ENCODE measurements at places on chromosomes 6 and 20.

DNA sequence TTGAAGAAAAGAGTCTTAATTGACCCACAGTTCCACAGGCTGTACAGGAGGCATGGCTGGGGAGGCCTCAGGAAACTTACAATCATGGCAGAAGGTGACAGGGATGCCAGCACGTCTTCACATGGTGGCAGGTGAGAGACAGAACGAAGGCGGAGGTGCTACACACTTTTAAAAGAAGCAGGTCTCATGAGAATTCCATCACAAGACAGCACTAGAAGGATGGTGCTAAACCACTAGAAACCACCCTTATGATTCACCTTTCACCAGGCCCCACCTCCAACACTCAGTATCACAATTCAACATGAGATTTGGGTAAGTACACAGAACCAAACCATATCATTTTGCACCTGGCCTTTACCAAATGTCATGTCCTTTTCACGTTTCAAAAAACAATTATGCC lies 20.9 kb downstream of the TAGAP start:
- peak; percentile 49 for DNase-seq

DNA sequence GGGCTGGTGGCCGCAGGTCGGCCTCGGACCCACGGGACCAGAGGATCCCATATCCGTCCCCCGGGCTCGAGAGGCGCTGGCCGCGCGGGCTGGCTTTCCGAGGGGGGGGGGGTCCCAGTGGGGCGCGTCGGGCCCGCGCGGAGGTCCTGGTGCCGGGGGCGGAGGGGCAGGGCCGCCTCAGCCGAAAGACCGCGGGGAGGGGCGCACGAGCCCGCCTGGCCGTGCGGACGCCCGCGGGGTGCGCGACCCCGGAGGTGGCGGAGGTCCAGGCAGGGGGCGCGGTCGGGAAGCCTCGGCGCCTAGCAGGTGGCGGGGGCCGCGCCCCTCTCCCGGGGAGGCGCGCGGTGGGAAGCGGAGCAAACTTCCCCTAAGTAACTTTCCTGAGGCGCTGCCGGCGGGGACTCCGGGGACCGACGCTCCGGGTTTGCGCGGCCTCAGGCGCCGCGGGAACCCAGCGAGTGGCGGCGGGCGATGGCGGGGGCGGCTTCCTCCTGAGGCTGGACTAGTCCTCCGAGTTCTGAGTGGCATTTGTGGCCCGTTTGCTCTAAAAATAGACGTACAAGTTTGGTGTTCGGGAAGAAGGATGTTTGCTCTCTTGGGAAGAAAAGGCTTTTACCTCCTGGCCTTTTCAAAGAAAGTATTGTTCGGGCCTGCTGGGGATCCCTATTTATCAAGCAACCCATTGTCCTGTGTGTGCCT lies 26.5 kb upstream of the BTBD3 start:
- peak; percentile 3 for DNase-seq

- no peak for DNase-seq
Observed at GRCh38 chr20:42559665-42560064, 630.0 kb downstream of the PTPRT start.

DNA sequence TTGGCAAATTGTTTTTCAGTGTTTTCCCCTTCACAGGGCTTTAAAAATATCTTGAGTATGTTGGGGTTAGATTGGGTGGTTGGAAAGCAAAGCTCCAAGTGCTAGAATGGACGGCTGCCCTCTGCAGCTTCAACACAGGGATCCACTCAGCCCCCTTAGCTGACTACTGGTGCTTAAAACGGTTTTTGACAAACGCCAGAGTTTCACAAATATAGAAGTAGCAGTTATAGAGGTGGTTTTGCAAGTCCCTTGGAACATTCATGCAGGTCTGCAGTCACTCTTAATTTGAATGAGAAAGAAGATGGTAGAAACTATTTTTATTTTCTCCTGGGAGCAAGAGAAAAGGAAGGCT lies 175.9 kb downstream of the ARID1B start:
- no peak for DNase-seq

- DNase-seq = peak; percentile 49
Observed at GRCh38 chr20:5569021-5569420, 181.2 kb upstream of the SHLD1 start.

GRCh38 chr20:24778585-24779031 lies 170.5 kb upstream of the CST7 start:
- no peak for DNase-seq

DNA sequence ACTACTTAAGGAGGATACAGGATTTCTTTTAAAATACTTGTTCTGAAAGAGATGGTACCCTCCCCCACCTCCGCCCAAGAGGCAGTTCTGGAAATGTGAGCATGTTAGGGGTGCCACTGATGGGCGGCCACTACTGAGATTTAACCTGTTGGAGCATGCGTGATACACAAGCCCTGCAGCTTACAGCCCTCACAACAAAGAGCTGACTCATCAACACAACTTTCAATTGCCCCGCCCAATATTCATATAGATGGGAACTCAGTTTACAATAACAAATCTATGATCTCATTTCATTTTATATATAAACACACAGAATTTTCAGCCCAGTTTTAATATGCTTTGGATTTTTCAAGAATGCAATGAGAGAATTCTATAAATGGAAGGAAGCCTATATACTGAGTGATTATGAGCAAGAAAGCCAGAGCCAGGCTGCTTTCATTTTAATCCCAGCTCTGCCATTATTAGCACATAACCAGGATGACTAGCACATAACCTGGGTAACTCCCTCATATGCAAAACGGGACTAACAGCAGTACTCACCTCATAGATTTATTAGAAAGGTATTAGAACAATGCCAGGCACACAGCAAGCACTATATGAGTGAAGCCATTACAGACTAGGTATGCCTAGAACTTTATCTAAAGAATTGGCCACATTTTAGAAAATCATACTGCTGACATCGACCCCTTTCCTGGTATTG lies 45.6 kb upstream of the IPCEF1 start:
- no peak for DNase-seq

DNA sequence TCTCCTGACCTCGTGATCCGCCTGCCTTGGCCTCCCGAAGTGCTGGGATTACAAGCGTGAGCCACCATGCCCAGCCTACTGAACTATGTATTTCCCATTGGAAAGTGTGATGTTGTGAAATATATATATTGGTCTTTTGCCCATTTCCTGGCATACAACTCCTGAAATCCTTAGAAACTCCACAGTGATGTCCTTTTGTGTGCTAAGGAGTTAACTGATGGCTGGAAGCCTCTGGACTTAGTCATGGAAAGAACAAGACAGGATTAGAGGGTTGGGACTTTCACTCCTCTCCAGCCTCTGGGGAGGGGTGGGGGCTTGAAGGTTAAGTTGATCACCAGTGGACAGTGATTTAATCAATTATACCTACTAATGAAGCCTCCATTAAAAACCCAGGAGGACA lies 7.1 kb downstream of the PANK2 start:
- DNase-seq = no peak

DNA sequence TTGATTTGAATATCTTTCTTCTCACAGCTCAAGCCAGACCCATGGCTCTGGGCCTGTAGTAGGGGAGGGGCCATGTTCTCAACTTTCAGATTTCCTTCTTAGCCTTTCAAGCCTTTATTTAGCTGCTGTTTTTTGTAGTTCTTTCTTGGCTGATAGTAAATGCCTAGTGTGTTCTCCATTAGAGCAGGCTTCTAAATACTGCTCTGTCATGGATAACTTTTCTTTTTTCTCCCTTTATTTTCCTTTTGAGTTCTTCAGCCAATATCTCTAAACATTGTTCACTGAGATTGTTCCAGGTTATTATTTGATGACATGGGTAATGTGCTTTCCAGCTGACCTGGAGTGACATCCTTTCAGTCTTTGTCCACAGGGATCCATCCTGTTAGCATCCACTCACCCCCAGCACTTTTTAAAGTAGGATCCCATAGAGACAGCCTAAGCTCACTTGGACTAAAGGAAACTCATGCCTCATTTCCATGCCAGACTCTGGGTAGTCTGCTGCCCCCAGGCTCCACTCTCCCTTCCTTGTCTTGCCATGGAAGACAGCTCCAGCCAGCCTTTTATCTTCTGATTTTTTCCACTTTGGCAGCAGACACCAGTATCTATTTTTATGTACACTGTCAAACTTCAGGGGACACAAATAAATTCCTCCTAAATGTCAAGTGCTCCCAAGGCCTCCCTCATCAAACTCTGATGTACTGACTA lies 645.6 kb downstream of the RNF144B start:
- no peak for DNase-seq

DNA sequence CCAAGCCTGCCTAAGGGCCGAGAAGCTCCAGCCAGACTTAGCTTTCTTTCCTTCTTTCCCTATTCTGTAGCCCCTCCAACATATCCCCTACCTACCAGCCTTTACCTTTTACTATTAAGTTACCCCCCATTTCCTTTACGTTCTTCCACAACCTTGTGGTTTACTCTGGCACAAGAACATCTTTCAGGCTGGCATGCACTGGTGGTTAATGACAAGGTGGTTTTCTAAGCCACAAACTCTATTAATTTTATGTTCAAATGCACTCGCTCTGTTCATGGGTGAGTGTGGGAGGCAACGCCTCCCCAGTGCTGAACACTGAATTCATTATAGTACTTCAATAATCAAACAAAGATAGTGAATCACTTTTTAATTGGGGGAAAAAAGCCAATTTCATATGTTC lies 64.4 kb downstream of the TRERF1 start:
- peak; percentile 66 for DNase-seq

DNA sequence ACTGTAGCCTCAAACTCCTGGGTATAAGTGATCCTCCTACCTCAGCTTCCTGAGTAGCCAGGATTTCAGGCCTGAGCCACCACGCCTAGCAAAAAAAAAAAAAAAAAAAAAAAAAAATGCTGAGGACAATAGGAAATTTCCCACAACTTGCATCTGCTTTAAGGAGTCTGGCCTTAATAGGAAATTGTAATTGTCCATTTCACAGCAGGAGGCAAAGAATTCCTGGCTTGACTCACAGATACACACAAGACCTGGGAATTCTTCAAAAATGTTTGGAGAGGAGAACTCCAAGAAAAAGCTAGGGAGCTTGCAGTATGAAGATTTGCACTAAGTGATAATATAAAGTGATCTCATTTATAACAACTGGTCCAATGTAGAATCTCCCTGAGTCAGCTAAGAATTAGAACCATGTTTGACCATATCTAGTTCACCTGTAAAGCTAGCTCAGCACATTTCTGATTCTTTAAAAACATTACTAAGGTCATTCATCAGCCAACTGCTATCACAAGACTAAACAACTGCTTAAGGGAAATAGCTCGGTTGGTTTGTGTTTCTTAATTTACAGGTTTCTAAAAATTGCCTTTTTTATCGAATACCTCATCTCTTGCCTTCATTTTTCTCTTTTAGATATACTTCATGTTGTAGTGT lies 80.2 kb upstream of the SLC2A12 start:
- DNase-seq = no peak

DNA sequence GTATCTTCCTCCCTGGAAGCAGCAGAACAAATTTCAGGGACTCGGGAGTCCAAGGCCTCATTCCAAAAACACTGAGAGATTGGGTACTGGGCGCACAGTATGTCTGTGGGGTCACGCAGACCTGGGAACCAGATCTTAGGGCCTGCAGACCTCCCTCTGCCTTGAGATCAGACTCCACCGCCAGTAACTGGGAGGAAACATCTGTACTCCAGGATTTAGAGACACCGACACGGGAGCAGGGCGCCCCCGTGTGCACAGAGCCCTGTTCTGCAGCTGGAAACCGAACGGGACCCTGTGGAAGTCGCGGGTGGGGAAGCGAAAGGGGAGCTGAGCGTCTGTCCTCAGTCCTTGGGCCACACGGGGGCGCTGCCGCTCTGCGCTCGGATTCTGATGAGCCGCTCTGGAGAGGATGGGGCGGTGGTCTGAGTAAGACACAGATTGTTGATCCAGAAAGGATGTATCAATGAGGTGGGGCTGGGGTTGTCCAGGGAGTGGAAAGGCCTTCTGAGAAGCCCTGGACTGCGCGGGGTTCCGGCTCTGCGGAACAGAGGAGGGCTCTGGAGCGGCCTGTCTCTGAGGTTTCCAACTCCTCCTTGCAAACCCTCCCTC lies 35.7 kb upstream of the HLA-E start:
- peak; percentile 88 for DNase-seq

DNA sequence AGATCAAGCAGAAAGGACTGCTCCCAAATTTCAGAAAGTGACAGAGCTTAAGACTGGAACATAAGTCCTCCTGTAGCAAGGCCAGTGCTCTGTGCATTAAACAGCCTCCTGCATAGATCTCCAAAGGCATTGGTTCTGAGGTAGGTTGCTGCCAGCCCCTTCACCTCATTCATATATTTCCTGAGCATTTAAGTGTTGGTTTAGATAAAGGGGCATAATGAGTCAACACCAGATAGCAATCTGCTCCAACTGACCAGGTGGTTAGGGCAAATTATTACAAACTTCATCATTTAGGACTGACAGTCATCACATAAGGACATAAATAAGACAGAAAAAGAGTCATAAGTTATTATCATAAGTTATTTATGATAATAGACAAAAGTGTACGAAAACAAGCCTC lies 10.7 kb downstream of the PTPRK start:
- peak; percentile 12 for DNase-seq

DNA sequence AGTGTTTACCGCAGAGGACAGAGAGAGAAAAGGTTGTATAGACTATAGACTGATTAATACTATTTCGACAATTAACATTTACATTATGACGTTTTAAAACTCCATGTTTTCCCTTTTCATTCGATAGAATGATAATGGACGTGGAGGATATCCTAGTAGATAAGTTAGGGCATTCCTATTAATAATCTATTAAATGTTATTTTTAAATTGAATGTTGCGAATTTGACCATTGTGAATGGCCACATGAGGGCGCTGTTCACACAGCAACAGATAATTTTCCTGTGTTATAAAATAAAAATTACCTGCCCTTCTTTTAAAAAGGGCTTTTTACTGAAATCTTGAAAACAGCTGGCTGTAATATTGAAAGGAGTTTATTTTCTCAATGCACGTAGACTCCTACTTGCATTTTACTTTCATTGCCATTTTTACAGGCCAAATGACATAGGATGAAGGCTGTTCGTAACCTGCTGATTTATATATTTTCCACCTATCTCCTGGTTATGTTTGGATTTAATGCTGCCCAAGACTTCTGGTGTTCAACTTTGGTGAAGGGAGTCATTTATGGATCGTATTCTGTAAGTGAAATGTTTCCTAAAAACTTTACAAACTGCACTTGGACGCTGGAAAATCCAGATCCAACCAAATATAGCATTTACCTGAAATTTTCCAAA lies 3.3 kb downstream of the ADGRB3 start:
- no peak for DNase-seq

DNA sequence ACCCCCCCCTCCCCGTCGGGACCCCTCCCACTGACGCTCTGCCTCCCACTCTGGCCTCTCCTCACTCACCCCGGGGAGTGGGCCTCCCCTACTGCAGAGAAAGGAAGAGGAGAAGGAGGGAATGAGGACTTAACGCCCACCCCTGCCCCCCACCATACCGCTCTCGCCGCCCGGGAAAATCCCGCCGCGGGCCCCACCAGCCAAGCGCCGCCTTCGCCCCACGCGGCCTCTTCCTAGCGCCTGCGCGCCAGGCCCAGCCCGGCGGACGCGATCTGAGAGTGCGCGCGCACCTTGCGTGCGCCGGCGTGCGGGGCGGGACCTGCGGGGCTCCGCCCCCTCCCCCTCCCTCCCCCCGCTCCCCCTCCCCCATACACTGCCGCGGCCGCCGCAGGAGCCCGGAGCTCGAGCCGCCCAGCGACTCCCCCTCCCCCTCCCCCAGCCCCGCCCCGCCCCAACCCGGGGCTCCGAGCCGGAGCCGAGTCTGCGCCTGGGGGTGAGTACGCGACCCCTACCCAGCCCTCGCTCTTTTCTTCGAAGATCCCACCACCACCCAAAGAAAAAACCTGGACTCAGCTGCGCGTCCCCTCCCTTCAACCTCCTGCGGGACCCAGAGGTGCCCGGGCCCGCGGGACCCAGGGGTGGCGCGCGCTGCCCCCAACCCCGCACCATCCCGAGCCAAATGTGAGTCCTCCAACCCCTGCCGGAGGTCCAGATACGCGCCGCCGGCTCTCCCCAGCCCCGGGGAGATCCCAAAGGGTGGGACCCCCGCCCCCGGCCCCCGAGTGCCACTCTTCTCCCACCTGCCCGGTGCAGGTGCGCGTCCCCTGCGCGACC lies at the start of the genes MRPL14 and TMEM63B:
Gene MRPL14, minus strand, starts transcription at position 267 of the 834 bp plus-strand sequence. CDS start 10,841 bp downstream, outside the sequence.
Gene TMEM63B, plus strand, starts transcription at position 369 of the 834 bp plus-strand sequence. CDS start 7,031 bp downstream, outside the sequence.
- peak; percentile 91 for DNase-seq
